Stomach (tissue), 19 donors: ENCODE measurements at places on chromosomes 5 and 9. TPM values are rescaled to one million over a fixed set of nuclear protein-coding genes. Genes with fewer than 3 reads are reported as not detected.

DNA sequence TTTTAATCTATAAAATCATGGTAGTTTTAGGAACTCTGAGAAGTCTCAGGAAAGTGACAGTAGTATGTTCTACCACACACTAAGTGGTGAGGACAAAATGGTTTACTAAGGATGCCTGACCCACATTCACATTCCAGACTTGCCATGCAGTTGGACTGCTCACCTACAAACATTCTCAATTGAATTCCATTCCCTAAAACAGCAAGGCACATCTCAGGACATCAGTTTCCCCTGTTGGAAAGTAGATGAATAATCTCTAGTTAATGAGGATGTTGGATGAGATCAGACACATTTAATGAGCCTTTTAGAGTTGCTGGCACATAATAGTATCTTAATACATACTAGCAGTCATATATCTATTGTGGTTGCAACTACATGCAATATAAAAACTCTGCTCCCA, 76.6 kb downstream of the ZNF618 start:
- DNase-seq = no peak

Gene GPR151
- not detected for total RNA-seq

Gene PCDHB12
- total RNA-seq = 1.3 TPM

DNA sequence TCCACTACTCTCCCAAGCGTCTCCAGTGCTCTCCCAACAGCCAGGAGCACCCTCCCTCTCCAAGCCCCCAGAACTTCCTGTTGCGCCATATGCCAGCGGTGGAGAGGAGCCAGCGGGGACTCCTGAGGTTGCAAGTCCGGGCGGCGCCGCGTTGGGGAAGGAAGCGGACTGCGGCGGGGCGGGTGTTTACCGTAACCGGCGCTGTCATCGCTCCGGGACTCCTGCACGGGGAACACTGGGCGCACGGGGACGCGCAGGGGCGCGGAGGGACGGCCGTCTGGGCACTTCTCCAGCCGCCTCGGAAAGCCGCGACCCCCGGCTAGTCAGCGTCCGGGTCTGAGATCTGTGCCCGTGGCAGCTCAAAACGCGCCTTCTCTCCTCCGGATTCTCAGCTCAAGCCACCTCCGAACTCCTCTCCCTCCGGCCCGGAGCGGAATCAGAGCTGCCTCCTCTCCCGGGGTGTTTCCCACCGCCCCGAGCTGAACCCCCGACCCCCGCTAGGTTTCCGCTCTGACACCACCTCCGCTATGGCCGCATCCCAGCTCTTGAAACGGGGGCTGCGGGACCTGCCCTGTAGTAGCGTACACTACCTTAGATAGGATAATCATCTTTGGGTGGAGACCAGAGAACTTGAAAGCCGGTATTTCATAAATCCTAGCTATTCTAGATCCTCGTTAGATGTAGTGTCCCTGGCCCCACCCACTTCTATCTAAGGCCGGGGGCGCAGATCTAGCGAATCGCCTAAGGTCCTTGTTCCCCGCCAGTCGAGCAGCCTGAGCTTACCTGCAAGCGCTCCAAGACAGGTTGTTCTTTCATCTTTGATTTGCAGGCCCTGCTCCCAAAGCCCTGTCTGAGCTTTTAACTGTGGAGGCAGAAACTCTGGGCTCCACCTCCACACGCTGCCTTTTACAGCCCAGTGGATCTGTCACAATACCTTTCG, at the start of gene TRPM6:
Gene TRPM6 (minus strand): TSS at position 881 of the 940 bp plus-strand sequence. CDS start 65 bp downstream, at position 816.
- peak; percentile 77 for DNase-seq

DNA sequence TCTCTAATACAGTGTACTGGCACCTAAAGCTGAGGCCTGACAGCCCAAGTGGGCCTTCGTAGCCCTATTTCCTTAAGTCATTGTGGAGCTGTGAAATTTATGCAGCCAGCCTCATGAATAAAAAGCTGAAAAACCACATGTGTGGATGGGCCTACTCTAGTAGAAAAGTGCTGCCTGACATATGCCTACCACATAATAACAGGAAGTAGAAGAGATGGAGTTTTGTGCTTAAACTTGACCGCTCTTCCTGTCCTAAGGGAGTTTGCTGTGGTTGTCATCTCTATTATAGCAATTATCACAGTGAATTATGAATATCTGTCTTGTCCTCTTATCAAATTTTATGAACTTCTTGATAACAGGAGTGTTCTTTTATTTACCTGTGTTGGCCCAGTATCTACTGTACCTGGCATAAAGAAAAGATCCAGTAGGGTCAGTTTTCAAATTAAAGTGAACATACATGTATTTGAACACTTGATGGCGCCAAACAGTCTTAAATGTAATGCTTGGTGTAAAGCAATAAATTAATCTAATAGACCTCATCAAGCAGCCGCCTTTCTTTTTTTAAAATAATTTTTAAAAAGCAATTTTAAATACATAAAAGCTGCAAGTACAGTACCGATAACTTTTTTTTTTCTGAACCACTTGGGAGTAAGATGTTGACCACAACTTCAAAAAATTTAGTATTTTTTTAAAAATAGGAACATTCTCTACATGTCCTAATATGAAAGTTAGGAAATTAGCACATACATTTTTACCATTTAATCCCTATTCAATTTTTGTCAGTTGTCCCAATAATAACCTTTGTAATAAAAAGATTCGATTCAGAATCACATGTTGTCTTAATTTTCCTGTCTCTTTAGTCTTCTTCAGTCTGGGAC, 51.0 kb downstream of the FKTN start:
- DNase-seq = peak; percentile 74

DNA sequence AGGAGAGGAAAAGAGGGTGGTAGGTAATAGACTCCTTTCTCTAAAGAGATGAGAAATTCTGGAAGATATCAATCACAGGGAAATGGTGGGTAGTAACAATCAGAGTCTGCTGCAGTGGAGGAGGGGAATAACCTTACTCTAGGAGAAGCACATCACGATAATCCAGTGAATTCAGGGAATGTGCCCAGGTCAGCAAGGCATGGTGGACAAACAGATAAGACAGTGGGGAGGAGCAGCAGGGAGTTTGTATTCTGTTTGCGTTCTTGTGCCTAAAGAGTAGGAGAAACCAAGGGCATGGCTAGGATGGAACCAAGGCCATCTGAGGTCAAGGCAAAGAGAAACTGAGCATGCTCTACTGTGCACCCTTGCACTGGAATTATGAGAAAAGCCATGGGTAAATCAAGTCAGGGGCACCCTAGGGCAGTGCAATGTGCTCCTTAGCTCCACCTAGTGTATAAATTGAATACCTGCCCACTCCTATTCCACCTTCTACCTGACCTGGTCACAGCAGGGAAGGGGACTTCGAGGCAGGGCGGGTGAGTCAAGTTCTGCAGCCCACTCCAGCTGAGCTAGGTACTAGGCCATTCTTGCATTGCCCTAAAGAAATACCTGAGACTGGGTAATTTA, 31.6 kb downstream of the RETREG1 start:
- DNase-seq = no peak

DNA sequence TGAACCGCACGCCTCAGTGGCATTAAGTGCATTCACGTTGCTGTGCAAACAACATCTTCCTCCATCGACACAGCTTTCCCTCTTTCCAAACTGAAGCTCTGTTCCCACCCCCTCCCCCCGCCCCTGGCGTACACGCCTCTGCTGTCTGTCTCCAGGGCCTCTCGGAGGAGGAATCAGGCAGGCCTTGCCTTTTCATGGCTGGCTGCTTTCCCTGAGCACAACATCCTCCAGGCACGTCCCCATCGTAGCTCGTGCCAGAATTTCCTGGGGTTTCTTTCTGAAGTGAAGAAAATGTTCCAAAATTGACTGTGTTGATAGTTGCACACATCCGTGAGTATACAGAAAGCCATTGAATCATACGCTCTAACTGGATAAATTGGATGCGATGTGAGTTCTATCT, 22.3 kb upstream of the TMEM250 start:
- peak; percentile 87 for DNase-seq

- no peak for DNase-seq
These were observed 363.3 kb upstream of the MEF2C start for GRCh38 chr5:89246252-89246651.

Gene PCDHB3
- not detected for total RNA-seq

DNA sequence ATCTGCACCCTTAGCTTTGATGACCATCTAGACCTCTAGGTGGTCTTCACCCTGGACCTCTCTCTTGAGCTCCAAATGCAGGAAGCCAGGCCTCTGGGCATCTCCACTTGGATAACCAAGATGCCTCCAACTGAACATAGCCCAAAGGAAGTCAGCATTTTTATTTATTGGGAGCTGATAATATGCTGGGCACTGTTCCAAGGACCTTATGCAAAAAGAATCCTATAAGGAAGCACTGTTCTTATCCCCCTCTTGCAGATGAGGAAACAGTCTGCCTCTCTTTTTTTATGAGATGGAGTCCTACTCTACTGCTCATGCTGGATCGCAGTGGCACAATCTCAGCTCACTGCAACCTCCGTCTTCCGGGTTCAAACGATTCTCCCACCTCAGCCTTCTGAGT, 219.9 kb downstream of the CDK5RAP2 start:
- no peak for DNase-seq

DNA sequence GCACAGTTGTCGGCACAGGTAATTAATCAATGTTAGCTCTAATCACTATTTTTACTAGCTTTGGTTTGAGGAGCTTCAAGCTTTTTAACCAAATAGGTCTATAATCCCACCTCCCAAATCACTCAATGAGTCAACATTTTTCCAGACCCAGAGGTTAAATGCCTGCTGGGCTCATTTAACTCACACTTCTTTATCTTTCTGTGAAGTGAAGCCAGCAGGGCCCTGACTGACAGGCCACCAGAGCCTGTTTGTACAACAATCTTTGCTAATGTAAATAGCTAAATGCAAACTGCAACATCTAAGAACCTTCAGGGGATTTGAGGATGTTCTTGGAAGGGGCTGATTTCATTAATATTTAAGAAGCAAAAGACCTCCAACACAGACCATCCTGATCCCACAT, 98.4 kb upstream of the NREP start:
- DNase-seq = peak; percentile 25

GRCh38 chr9:93586290-93587057, 10.1 kb downstream of the PHF2 start:
- no peak for DNase-seq

- no peak for DNase-seq
These were observed 11.5 kb downstream of the ZMAT2 start for GRCh38 chr5:140711794-140712193.
